ENCODE measurements at places on chromosomes 16 and 17. TPM values are rescaled to one million over a fixed set of nuclear protein-coding genes. Genes with fewer than 3 reads are reported as not detected.

- no peak for DNase-seq
Observed at GRCh38 chr16:73058221-73058615, 10.3 kb upstream of the ZFHX3 start.

The TBX4 gene
- total RNA-seq, result not detected

GRCh38 chr16:87855852-87856715 lies 13.2 kb downstream of the SLC7A5 start:
- DNase-seq, result peak; percentile 91

The NAGPA gene
- total RNA-seq, result 6.5 TPM

The C16orf54 gene
- total RNA-seq, result 0.73 TPM

The CAPN15 gene
- total RNA-seq, result 16.8 TPM
